Psoas muscle (tissue), 8 donors: ENCODE measurements at places on chromosomes 12 and 14. TPM values are rescaled to one million over a fixed set of nuclear protein-coding genes. Genes with fewer than 3 reads are reported as not detected.
A peak's percentile ranks its signal among the peaks of the same experiment; 100 is the strongest.

Gene KRT74
- polyA plus RNA-seq = not detected

Gene SLCO1B1
- not detected for polyA plus RNA-seq

GRCh38 chr14:68216079-68216478 lies 396.5 kb downstream of the RAD51B start:
- no peak for DNase-seq

DNA sequence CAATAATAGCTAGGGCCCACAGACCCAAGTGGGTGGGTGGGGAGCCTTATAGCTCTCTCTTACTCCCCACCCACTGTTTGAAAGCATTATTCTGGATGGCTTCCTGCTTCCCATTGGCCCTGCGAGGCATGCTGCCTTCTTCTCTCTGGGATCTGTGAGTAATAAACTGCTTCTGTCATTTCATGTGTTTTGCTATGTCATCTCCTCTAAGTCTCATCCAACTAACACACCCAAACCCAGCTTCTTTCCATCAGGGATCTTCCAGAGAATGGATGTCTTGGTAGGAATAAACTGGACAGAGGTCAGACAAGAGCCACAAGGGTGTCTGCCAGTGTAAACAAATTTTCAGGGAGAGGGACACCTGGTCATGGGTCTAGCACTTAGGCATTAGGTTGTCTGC lies 66.4 kb upstream of the BDKRB2 start:
- no peak for DNase-seq

DNA sequence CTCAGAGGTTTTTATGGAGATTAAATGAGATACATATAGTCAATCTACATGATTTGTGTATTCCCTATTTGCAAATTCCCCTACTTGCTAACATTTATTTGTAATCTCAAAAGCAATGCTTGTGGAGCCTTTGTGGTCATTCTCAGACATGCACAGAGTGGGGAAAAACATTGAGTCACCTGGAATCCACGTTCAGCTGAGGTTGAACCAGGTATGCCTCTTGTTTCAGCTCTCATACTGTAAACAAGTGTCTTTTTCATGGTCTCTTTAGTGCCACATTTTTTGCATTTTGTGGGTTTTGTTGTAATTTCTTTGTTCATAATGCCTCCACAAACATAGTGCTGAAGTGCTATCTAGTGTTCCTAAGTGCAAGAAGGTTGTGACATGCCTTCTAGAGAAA lies 181.9 kb downstream of the BCAT1 start:
- DNase-seq = no peak

DNA sequence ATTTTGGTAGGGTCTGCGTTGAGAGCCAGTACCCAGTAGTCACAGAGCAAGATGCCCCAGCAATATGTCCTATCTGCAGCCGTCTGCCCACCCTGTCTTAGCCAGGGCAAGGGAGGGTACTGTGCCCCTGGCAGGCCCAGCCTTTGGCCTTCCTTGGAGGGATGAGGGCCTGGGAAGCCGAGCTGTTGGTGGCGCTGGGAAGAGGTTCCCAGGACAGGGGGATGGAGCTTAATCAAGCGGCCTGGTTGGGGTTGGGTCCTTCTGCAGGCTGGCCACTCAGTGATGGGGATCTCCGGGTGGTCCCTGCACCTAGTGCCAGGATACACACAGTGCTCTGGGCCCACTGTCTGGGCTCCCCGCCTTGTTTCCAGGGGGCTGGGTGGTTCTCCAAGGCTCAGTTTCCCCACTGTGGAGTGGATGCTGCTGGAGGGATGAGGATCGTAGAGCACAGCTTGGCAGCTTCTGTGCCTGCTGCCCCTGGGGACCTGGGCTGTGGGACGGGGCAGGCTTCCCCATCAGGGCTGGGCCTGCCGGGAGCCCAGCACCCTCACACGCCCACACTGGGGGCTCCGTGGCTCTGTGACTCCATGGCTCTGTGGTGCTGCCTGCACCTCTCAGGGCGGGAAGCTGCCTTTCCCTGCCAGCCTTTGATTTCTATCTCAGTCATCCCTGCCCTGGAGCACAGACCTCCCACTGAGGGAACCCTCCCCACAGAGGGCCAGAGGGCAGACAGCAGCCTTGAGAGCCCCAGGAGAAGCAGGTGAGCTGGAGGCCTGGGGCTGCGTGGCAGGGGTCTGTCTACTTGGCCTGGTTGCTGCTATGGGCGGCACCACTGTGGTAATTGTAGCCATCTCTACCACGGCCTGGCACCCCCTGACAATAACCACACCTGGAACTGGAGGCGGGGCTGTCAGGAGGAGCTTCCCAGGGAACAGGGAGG lies 357.0 kb downstream of the TMEM121 start:
- peak; percentile 5 for DNase-seq

- DNase-seq = no peak
Observed at GRCh38 chr12:24780697-24781368, 168.1 kb downstream of the BCAT1 start.

- no peak for DNase-seq
Observed at GRCh38 chr14:24270537-24271133, 762 bp downstream of the RABGGTA start.
